ENCODE measurements at places on chromosomes 3 and 15. TPM values are rescaled to one million over a fixed set of nuclear protein-coding genes. Genes with fewer than 3 reads are reported as not detected.
A peak's percentile ranks its signal among the peaks of the same experiment; 100 is the strongest.

GRCh38 chr3:169841171-169841570, 28.5 kb upstream of the LRRC34 start:
- H3K27ac ChIP-seq: no peak overlapping the region
- no peak for DNase-seq
- no peaks in the 10 kb centered on the region for H3K27me3 ChIP-seq
- no peak overlapping the region for H3K4me3 ChIP-seq

- no peak overlapping the region for H3K27ac ChIP-seq
- DNase-seq: no peak
- no peak overlapping the region for H3K4me3 ChIP-seq
- H3K4me1 ChIP-seq: no peaks in the 10 kb centered on the region
- H3K27me3 ChIP-seq: no peaks in the 10 kb centered on the region
Observed at GRCh38 chr3:134929976-134930375, 134.9 kb downstream of the EPHB1 start.

CCRL2 gene
- total RNA-seq: 37.1 TPM

WNT7A gene
- total RNA-seq: 3.2 TPM

DNA sequence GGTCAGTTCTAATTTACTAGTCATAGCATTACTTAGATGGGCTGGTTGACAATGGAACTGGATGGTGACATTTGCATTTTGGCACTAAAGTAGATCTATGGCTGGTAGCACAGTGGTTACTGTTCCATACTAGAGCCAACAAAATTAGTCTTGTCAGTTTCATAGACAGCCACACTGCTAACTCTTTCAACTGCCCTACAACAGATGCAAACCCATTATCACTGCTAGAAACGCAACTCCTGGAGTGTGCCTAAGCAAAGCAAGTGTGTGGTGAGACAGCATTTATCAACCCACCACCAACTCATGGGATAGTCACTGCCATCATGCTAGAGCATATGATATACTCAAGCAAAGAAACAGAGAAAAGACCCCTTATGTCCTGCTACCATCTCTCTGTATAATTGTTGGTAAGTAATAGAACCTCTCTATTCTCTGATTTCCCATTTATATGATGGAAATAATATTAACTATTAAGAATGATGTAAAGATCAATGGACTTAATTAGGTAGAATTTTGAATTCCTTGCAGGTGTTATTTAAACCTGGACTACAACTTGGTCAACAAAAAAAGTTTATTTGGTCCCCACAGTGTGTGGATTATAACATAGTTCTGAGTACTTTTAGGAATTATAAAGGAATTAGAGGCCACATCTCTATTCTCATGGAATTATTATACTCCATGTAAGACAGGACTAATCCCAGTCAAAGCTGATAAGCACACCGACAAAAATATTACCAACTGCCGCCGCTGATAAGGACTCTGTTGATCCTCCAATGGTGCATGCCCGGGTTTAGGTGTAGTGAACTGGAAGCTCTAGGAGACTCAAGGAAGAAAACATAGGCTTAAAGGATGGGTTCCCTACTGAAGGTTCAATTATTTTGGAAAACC, 19.9 kb upstream of the ABHD5 start:
- no peak overlapping the region for H3K4me3 ChIP-seq
- no peaks in the 10 kb centered on the region for H3K36me3 ChIP-seq
- no peak overlapping the region for H3K27ac ChIP-seq
- no peaks in the 10 kb centered on the region for H3K4me1 ChIP-seq

GRCh38 chr3:188268336-188268735, 114.4 kb downstream of the LPP start:
- no peak for DNase-seq
- no peaks in the 10 kb centered on the region for H3K36me3 ChIP-seq
- no peak overlapping the region for H3K27ac ChIP-seq
- no peak overlapping the region for H3K4me3 ChIP-seq

DNA sequence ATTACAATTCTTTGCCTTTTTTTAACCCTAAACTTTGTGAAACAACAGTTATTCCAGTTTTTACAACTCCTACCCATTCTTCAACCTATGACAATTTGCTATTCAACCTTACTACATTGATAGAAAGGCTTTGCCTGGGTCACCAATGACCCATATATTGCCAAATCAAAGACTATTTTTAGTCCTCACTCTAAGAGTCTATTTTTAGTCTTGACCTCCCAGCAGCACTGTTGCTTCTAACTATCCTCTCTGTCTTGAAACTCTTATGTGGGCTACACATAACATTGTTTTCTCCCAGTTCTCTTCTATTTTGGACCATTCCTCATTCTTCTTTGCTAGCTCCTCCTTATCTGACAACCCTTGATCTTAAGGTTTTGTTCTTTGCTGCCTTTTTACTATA, 71.4 kb downstream of the C3orf80 start:
- H3K4me1 ChIP-seq: no peaks in the 10 kb centered on the region
- H3K36me3 ChIP-seq: no peaks in the 10 kb centered on the region
- H3K4me3 ChIP-seq: no peak overlapping the region
- H3K27ac ChIP-seq: no peak overlapping the region
- DNase-seq: no peak

GTPBP8 gene
- total RNA-seq: 16.8 TPM

DNA sequence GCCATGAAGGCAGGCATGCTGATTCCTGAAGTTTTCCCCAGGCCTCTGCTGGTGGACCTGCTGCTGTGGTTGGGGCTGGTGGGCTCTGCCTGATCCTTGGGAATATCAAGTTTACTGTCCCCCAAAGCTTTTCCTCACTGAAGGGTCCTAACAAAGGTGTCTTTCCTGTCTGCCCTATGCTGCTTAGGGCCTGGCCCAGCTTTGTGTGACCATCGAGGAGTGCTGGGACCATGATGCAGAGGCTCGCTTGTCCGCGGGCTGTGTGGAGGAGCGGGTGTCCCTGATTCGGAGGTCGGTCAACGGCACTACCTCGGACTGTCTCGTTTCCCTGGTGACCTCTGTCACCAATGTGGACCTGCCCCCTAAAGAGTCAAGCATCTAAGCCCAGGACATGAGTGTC, 13.2 kb upstream of the EXOG start:
- H3K27ac ChIP-seq: no peak overlapping the region
- H3K4me1 ChIP-seq: no peaks in the 10 kb centered on the region

DNA sequence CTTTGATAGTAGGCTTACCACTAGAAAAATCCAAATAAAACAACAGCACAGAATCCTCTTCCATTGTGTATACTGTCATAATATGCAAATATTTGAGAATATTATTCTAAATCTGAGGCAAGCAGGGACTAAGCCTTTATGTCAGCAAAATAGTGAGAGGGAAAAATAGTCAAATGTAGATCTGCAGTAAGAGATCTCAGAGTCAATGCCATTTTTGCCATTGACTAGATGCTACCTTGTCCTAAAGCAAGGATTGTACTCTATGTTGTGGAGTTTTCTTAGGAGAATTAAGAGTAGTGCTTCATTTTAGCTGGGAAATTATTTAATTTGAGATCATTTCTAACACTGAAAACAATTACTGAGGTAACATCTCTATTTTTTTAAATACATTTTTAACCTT, 50.2 kb downstream of the IQCH start:
- no peak for DNase-seq
- no peaks in the 10 kb centered on the region for H3K27me3 ChIP-seq
- H3K4me1 ChIP-seq: no peaks in the 10 kb centered on the region

DNA sequence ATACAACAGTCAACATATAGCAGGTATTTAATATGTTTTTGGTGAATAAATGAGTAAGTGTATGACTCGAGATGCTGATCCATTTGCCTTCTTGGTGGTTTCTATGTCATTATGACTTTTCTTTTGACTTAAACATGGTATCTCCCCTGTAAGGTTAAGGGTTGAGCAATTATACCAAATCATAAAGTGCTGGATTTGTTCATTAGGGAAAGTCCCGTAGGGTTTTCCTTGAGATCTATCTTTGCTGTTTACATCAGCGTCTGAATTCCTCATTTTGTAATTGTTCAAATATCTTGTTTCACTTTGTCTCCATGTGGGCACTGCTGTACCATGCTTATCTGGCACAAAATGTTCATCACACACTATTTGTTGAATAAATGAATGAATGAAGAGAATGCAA, 562.6 kb downstream of the EDEM1 start:
- DNase-seq: no peak
- H3K36me3 ChIP-seq: no peaks in the 10 kb centered on the region
- H3K4me1 ChIP-seq: no peaks in the 10 kb centered on the region
- H3K27ac ChIP-seq: no peak overlapping the region

ROPN1 gene
- not detected for total RNA-seq

- H3K27ac ChIP-seq: no peak overlapping the region
- H3K4me1 ChIP-seq: no peaks in the 10 kb centered on the region
- H3K36me3 ChIP-seq: no peaks in the 10 kb centered on the region
Observed at GRCh38 chr3:148606979-148607378, 90.7 kb upstream of the AGTR1 start.

GRCh38 chr15:25439369-25439836, 579 bp upstream of the UBE3A start:
- no peak for DNase-seq
- H3K36me3 ChIP-seq: no peaks in the 10 kb centered on the region
- peak overlapping the region; percentile 98 for H3K4me3 ChIP-seq
- H3K27me3 ChIP-seq: no peaks in the 10 kb centered on the region
- peaks cover 30% of the 10 kb centered on the region for H3K4me1 ChIP-seq

ABHD17C gene
- total RNA-seq: 32.2 TPM

DNA sequence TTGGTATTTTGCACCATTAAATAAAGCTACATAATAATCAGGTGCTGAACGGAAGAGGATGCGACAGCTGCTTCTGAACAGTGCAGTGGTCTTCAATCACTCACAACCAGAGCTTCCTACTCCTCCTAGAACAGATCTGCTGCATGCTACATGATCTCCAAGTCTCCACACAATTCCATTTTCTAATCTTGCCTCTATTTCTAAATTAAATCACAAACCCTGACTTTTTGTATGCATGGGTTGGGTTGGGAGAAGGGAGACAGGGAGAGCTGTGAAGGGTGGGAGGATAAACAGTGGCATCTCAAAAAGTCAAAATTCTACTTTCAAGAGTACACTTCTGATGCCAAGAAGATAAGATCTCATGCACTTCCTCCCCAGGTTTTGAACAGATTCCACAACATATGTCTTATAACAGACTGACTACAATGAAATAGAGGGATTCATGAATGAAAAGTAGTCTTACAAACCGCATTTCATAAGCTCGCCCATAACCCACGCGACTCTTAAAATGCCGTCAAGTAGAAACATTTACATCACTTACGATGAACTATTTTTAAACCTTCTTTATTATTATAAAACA, 57.2 kb downstream of the CHSY1 start:
- H3K36me3 ChIP-seq: no peaks in the 10 kb centered on the region
- H3K27me3 ChIP-seq: no peaks in the 10 kb centered on the region
- H3K4me3 ChIP-seq: no peak overlapping the region
- DNase-seq: no peak

DNA sequence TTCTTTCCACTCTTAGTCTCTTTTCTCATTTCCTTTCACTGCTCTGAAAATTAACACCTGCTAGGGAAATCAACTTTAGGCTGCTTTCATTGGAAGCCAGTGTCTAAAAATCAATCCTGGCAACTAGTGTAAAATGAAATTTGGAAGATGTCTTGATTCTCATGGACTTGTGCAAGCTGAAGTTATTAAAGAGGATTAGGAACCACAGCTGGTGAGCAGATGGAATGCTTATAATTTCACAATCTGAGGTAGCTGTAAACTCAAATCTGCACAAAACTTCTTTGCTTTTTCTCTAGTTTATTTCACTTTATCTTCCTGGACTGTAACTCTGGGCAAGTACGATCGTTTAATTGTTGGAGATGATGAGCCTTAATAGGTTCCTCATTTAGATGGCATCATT, 175.6 kb downstream of the GHSR start:
- no peaks in the 10 kb centered on the region for H3K4me1 ChIP-seq
- H3K4me3 ChIP-seq: no peak overlapping the region
- peak; percentile 68 for DNase-seq
- no peak overlapping the region for H3K27ac ChIP-seq
- H3K27me3 ChIP-seq: no peaks in the 10 kb centered on the region
- peaks cover 52% of the 10 kb centered on the region for H3K36me3 ChIP-seq

DNA sequence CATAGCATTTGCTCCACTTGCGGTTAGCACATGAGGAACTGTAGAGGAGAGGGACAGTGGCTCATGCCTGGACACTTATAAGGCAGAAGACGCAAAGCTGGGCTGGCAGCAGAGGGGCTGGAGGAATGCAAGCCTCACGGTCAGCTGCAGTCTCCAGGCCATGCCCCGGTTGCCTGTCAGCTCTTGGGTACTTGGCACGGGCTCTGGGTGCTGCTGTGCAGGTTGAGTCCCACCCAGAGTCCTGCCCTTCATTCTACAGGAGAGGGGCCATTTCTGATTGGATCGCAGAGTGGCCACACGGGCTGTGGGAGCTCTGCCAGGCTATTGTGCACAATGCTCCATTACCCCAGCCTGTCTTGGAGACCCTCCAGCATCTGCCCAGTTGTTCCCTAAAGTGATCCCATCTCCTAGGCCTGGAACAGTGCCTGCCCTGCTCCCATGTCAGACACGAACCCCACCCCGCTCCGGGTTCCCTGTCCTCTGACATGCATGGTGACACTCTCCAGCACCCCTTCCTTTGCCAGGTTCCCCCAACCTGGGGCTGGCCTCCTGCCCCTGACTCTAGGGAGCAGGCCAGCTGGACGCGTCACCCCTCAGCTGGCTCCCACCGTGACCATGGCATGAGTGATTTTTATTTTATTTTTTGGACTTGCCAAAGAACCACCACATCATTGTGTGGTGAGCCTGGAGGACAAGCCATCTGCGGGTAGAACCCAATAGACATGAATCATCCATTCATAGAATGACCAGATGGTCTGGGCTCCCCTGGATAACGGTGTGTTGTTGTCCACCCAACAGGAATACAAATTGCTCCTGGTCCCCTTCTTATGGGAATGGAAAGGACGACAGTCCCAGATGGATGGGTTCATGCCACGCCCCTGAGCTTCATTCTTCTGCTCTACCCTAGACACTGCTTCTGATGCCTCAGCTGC, 51.0 kb upstream of the KLF13 start:
- H3K36me3 ChIP-seq: no peaks in the 10 kb centered on the region
- H3K27me3 ChIP-seq: no peaks in the 10 kb centered on the region
- peaks cover 38% of the 10 kb centered on the region for H3K4me1 ChIP-seq

DNA sequence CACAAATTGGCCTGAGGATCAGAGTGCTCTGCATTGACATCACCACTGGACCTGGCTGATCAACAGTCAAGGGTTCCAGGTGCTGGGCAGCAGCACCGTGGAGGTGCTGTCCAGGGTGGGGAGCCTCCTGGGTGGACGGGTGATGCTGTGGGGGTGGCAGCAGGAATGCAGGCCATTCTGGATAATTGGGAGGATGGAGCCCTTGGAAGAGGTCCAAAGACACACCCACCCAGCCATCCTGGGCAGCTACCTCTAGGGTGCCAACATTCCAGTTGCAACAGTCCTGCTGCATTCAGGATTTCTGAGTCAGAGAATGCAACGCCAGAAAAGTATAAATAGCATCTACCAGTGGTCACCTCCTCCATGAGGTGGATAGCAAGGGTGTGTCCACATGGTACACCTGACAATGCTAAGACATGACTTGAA, 26.8 kb downstream of the STARD5 start:
- H3K4me1 ChIP-seq: peaks cover 98% of the 10 kb centered on the region
- peak overlapping the region; percentile 85 for H3K27ac ChIP-seq
- H3K27me3 ChIP-seq: no peaks in the 10 kb centered on the region
- no peaks in the 10 kb centered on the region for H3K36me3 ChIP-seq
- no peak for DNase-seq

GRCh38 chr15:66834881-66835878, 133.1 kb downstream of the SMAD6 start:
- DNase-seq: no peak
- peaks cover 37% of the 10 kb centered on the region for H3K4me1 ChIP-seq
- no peaks in the 10 kb centered on the region for H3K36me3 ChIP-seq
- peak overlapping the region; percentile 1 for H3K27ac ChIP-seq
- no peak overlapping the region for H3K4me3 ChIP-seq

GRCh38 chr3:52915294-52915693, 17.9 kb upstream of the STIMATE start:
- H3K27me3 ChIP-seq: no peaks in the 10 kb centered on the region
- H3K4me3 ChIP-seq: no peak overlapping the region
- H3K4me1 ChIP-seq: no peaks in the 10 kb centered on the region
- DNase-seq: no peak
